Endothelial cell of umbilical vein (primary cell): ENCODE measurements at places on chromosomes 13 and 19.
A peak's percentile ranks its signal among the peaks of the same experiment; 100 is the strongest.

DNA sequence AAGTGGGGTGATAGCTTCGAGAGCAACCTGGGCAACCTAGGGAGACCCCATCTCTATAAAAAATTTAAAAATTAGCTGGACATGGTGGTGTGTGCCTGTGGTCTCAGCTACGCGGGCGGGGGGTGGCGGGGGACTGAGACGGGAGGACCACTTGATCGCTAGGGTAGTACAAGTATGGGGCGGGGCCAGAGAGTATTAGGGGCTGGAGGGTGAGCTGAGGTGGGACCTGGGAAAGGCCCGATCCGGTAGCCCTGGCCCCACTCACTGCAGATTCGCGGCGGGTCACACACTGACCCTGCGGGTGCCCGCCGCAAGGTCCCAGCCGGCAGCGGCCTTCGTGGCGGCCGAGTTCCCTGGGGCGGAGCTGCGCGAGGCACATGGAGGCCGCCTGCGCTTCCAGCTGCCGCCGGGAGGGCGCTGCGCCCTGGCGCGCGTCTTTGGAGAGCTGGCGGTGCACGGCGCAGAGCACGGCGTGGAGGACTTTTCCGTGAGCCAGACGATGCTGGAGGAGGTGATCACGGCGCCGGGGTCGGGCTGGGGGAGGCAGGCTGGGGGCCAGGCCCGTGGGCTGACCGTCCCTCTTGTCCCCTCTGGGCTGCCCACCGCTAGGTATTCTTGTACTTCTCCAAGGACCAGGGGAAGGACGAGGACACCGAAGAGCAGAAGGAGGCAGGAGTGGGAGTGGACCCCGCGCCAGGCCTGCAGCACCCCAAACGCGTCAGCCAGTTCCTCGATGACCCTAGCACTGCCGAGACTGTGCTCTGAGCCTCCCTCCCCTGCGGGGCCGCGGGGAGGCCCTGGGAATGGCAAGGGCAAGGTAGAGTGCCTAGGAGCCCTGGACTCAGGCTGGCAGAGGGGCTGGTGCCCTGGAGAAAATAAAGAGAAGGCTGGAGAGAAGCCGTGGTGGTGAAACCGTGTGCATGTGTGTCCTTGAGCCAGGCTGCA, 2.0 kb upstream of the ARHGAP45 start:
- DNase-seq = peak; percentile 55

- no peak for DNase-seq
Measured at GRCh38 chr19:16069813-16070365, 6.4 kb upstream of the TPM4 start.

DNA sequence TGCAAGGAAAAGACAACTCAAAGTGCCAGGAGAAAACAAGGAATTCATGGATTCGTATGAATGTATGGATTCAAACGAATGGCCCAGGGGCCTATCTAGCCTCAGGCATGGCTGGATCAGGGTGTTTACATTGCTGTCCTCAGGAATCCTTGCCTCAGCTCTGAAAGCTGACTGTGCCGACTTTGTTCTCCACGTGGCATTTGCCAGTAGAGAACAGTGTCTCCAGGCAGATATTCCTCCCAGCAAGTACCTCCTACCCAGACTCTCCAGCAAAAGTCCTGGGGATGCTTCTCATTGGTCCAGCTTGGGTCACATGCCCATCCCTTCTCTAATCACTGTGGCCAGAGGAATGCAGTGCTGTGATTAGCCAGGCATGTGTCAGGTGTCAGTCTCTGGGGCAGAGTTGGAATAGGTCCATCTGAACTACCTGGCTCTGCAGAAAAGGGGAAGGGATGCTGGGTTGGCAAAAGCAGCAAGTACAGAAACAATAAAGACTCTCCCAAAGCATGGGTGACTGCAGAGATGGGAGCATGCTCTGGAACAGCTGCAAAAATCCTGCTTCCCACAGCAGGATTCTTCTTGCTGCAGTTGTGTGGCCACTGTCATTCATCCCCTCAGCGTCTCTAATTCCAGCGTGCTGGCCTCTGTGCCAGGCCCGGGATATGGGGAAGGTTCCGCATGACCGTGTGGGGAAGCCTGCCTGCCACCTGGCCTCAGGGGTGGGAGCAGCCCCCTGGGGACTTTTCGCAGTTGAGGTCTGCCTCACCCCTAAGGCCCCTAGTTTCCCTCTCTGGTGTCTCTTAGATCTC, 30.0 kb downstream of the CCNE1 start:
- DNase-seq = peak; percentile 19

DNA sequence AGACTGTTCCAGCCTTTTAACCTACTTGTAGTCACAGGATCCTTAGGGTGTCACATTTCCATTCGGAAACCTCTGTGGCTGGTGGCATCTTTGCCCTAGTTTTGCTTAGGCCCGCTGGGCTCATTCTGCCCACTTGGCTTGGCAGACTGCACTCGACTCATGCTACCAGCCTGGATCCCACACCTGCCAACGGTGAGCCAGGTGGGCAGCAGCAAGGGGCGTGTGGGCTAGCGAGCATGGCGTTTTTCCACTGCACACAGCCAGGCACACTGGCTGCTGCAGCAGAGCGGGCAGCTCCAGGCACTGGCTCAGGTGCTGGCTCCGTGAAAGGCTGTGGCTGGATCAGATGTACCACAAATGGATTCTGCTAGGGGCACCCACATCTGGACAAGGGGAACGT, 838.2 kb downstream of the SLITRK6 start:
- DNase-seq = no peak

DNA sequence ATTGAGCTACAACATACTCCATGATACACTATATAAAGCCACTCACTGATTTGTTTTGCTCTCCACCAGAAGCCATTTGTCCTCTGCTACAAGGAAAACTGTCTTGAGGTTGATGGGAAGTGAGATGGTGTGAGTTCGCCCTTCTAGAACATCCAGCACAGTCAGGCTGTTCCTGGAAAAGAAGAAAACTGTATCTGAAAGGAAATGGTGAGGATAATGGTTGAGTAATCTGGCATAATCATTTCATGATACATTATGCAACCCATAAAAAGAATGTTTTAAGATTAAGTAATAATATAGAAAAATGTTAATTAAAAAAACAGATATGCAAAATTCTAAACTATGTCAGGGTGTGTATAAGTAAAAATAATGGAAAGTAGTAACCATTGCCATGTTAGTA, 233.9 kb downstream of the RGCC start:
- DNase-seq = no peak

DNA sequence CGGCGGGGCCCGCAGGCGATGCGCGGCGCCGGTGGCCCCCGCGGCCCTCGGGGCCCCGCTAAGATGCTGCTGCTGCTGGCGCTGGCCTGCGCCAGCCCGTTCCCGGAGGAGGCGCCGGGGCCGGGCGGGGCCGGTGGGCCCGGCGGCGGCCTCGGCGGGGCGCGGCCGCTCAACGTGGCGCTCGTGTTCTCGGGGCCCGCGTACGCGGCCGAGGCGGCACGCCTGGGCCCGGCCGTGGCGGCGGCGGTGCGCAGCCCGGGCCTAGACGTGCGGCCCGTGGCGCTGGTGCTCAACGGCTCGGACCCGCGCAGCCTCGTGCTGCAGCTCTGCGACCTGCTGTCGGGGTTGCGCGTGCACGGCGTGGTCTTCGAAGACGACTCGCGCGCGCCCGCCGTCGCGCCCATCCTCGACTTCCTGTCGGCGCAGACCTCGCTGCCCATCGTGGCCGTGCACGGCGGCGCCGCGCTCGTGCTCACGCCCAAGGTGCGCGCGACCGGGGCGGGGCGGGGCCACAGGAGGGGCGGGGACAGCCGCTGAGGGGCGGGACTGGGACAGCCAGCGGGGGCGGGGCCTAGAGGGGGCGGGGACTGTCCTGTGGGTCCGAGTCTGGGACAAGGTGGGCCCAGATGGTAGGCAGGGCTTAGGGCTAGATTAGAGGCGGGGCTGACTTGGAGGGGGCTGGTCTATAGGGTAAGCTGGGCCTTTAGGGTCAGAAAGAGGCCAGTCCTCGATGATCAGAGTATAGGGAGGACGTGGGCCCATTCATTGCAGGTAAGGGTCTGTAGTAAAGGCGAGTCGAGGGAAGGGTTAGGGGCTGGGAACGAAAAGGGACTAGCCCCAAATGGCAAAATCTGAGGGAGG, 5.1 kb downstream of the GRIN2D start:
- peak; percentile 74 for DNase-seq

GRCh38 chr13:27341616-27342015, 71.0 kb downstream of the RASL11A start:
- DNase-seq = no peak

- DNase-seq = no peak
Measured at GRCh38 chr13:95568131-95568530, 15.6 kb downstream of the CLDN10 start.

DNA sequence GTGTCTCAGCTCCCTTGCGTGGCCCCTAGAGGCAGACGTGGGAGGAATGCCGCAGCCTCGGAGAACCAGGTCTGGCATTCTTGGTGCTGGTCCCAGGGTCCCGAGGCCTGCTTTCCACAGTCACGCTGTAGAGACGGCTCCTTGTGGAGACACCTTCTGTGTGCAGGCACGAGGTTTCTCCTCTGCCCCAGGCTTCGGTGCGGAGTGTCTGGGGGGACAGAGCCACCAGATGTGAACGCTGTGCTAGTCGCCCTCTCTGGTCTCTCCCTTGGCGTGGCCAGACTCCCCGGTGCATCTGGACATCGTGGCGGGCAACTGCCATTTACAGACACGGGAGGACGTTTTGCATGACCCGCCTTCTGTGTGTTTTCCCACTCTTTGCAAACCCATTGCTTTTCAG, 7.5 kb upstream of the TMEM255B start:
- DNase-seq = no peak

- DNase-seq = no peak
Measured at GRCh38 chr19:7149956-7150705, 80.6 kb downstream of the ZNF557 start.

DNA sequence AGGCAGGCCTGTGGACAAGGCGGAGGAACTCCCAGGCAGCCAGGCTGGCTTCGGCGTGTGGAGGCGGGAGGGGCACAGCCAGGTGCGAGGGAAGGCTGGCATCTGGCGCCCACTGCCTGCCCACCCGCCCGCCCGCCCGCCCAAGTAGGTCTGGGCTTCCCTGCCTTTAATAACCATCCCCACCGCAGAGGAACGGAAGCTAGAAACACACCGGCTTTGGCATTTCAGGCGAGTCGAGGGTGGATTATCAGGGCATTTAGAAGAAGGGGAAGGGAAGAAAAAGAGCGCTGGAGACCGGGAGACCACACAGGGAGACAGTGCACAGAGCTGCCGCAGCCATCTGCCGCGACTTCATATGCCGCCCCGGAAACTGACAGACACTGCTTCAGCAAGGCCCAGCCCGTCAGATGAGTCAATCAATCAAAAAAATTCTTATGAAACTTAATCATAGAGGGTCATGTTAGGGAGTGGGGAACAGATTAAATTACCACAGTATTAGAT, 199.7 kb downstream of the TSHZ3 start:
- no peak for DNase-seq

DNA sequence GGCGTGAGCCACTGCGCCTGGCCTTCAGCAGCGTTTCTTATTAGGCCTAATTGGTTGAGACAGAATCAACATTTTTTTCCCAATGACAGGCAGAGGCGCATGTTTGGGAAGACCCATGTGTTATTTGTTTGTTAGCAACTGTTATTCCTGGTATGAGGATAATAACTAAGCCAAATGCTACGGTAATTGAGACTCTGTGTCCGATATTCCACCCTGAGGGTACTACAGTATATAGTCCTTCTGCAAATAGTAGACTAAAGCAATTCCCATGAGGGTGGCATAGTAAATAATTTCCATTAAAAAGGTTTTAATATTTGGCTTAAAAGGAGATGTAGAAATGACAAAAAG, 18.4 kb upstream of the CCL25 start:
- no peak for DNase-seq

DNA sequence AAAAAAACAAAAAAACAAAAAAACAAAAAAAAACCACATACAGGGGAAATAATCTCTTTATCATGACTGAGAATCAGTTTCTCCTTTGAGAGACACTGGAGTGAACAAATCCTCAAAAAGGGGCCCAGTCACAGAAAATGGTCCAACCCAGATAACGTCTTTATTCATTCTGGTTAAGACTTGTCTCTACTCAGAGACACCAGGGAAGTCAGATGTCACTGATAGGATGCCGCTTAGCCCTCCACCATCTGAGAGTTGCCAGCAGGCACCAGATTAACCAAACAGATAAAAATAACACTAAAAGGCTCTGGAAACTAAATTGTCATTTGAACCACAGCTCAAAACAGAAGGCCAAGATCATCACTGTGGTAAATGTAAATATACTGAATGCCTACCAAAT, 1163.4 kb upstream of the ATXN8OS start:
- DNase-seq = no peak

GRCh38 chr19:18150776-18151624, 2.0 kb upstream of the PIK3R2 start:
- DNase-seq = no peak

DNA sequence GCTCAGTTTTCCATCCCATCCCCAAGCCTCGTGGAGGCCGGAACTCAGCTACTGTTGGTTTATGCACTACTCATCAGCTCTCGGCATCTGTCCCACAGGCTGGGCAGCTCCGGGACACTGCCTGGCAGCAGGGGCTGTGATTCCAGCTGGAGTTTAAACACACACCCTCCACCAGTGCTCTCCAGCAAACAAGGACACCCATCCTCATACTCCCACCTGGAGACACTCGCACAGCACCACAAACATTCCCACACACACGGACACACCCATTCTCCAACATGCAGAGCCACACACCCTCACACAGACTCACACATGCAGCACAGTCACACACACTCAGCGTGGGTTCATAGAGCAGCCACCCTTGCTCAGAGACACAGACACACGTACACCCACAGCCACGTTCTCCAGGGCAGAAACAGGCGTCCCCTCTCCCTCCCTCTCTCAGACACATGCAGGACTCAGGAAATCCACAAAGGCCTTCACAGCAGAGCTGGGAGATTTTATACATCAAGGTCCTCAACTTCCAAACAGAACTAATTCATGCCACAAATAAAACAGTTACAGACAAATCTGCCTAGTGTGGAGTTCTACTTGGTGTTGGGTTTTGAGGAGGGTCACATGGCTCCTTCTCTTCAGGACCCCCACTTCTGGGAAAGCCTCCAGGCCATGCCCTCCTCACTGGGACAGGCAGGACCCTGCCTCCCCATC, 785.4 kb downstream of the UQCRFS1 start:
- no peak for DNase-seq

GRCh38 chr13:99075268-99076191, 97.7 kb upstream of the DOCK9 start:
- no peak for DNase-seq

- no peak for DNase-seq
Measured at GRCh38 chr13:97348569-97349100, 85.3 kb upstream of the RAP2A start.

GRCh38 chr19:36110487-36111199, at the start of gene OVOL3:
Gene OVOL3, plus strand, starts transcription at chr19:36111143. Its CDS starts 60 bp downstream, at chr19:36111203.
- DNase-seq = no peak

DNA sequence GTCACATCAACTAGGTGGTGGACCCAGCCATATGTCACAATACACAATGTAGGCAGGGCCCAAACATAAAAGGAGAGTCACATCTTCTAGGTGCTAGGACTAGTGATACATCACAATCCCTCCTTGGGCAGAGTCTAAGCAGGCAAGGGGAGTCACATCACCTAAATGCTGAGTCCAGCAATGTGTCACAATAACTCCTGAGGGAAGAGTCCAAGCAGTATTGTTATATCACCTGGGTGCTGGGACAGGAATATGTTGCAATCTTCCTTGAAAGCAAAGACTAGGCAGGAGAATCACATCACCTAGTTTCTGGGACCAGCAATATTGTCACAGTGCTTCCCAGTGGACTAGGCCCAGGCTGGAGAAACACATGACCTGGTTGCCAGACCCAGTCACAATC, 29.4 kb upstream of the ZNF729 start:
- no peak for DNase-seq

GRCh38 chr13:39379118-39379517, 223.9 kb downstream of the LHFPL6 start:
- no peak for DNase-seq
